ENCODE measurements at places on chromosomes 12 and 14.

DNA sequence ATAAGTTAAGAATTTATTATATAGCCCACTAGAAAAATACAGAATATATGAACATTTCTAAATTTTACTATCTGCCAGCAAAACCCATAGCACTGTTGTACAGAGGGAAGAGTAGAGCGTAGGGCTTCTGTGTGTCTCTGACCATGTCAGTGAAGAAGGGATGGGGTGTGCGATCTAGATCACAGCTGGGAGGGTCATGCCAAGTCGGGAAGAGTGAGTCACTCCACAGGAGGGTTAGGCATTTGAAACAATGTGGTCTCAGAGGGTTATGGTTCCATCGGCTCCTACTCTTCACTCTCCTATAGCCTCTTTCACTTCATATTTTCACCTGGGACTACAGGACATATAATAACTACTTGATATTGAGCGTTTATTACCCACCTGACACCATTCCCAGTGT is 185.1 kb upstream of the DDHD1 start:
- no peak overlapping the region for H3K4me3 ChIP-seq
- no peaks in the 10 kb centered on the region for H3K27me3 ChIP-seq
- no peak for DNase-seq
- no peak overlapping the region for H3K27ac ChIP-seq

DNA sequence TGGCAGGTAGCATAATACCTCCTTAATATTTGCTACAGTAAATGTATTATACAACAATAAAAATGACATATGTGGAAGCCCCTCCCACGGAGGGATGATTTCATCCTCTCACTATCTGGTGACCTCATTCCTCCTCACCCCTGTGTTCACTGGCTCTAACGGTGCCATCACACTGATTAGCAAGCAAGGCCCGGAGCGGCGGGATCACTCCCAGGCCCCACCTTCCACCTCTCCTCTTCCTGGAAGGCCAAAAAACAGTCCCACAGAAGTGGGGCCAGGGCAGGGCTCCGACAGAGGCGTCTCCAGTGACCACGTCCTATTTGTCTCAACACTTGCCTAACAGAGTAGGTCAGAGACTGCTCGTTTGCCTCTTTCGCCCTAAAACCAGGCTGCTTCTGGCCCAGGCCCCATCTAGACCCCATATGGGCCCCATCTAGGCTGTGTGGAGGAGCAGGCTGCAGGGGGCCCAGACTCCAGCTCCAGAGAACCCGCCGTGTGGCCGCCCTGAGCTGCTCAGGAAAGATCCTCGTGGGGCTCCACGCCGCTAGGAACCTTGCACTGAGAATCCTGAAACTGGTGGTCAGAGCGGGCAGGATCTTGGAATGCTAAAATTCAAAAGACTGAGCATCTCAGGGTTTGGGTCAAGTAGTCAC is 3.7 kb downstream of the SELPLG start:
- H3K36me3 ChIP-seq = peaks cover 43% of the 10 kb centered on the region
- H3K27me3 ChIP-seq = no peaks in the 10 kb centered on the region
- peak overlapping the region; percentile 81 for H3K4me3 ChIP-seq
- H3K27ac ChIP-seq = peak overlapping the region; percentile 100
- peaks cover 63% of the 10 kb centered on the region for H3K4me1 ChIP-seq

DNA sequence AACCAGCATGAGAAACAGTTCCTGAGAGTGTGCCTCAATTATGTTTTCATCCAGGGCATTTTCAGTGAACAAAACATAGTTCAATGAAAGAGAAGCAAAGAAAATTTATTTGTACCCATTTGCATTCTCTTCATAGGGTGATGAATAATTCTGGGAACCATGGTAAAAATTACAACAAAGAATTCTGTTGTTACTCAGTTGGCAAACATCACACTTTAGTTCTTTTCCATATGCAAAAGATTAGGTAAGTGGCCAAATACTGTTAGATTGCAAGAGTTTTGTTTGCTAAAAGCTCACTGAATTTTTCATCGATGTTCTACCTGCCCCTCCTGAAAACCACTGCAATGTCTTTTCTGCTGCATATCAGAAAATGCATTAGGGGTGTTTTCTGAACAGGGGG is 132.4 kb upstream of the RGS6 start:
- H3K4me3 ChIP-seq = no peak overlapping the region
- H3K27ac ChIP-seq = no peak overlapping the region
- peaks cover 20% of the 10 kb centered on the region for H3K27me3 ChIP-seq
- H3K36me3 ChIP-seq = no peaks in the 10 kb centered on the region

- no peak overlapping the region for H3K27ac ChIP-seq
- peaks cover 35% of the 10 kb centered on the region for H3K36me3 ChIP-seq
- DNase-seq = no peak
- no peaks in the 10 kb centered on the region for H3K4me1 ChIP-seq
These were observed 20.1 kb downstream of the TM7SF3 start for GRCh38 chr12:26994109-26994508.

- no peaks in the 10 kb centered on the region for H3K36me3 ChIP-seq
- H3K4me1 ChIP-seq = peaks cover 2% of the 10 kb centered on the region
- no peak overlapping the region for H3K27ac ChIP-seq
- peak; percentile 69 for DNase-seq
- no peaks in the 10 kb centered on the region for H3K27me3 ChIP-seq
These were observed 397.1 kb downstream of the MDGA2 start for GRCh38 chr14:47278233-47278842.

DNA sequence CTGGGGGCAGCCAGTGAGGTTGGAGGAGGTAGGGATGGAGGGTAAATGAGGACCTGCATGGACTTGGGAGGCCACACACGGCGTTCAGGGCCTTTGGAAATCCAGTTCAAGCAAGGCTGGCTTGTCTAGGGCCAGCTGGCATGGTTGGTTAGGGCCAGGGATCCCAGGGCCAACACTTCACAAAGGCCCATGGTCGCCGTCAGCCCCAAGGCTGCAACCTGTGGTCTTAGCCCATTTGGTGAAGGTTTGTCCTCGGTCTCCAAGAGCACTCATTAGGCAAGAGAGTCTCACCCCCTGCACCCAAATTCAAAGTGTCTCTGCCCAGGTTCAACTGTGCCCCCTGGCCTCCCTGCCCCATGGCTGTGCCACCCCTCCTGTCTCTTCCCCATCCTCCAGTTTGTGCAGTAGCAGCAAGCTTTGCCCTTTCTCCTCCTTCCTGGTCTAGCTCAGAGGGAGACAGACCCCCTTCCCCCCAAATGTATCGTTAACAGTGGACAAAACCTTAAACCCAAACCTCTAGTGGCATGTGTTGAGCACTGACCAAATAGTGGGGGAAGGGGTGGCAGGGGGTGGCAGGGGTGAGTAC is 94.1 kb downstream of the NINJ2 start:
- H3K4me1 ChIP-seq = peaks cover 67% of the 10 kb centered on the region
- DNase-seq = no peak
- peak overlapping the region; percentile 74 for H3K4me3 ChIP-seq
- H3K27ac ChIP-seq = peak overlapping the region; percentile 85
- no peaks in the 10 kb centered on the region for H3K36me3 ChIP-seq
- no peaks in the 10 kb centered on the region for H3K27me3 ChIP-seq

GRCh38 chr12:84730561-84731162 is 181.9 kb downstream of the SLC6A15 start:
- no peak for DNase-seq
- no peaks in the 10 kb centered on the region for H3K4me1 ChIP-seq
- H3K4me3 ChIP-seq = no peak overlapping the region
- no peaks in the 10 kb centered on the region for H3K27me3 ChIP-seq

GRCh38 chr12:22130671-22131070 is 84.7 kb downstream of the CMAS start:
- no peak overlapping the region for H3K27ac ChIP-seq
- no peak for DNase-seq
- H3K4me1 ChIP-seq = peaks cover 7% of the 10 kb centered on the region
- no peaks in the 10 kb centered on the region for H3K27me3 ChIP-seq
- no peak overlapping the region for H3K4me3 ChIP-seq

- no peaks in the 10 kb centered on the region for H3K27me3 ChIP-seq
- H3K4me3 ChIP-seq = no peak overlapping the region
- H3K4me1 ChIP-seq = peaks cover 34% of the 10 kb centered on the region
- H3K36me3 ChIP-seq = peaks cover 26% of the 10 kb centered on the region
- H3K27ac ChIP-seq = no peak overlapping the region
These were observed 134.1 kb upstream of the PLEKHG7 start for GRCh38 chr12:92568691-92569090.

DNA sequence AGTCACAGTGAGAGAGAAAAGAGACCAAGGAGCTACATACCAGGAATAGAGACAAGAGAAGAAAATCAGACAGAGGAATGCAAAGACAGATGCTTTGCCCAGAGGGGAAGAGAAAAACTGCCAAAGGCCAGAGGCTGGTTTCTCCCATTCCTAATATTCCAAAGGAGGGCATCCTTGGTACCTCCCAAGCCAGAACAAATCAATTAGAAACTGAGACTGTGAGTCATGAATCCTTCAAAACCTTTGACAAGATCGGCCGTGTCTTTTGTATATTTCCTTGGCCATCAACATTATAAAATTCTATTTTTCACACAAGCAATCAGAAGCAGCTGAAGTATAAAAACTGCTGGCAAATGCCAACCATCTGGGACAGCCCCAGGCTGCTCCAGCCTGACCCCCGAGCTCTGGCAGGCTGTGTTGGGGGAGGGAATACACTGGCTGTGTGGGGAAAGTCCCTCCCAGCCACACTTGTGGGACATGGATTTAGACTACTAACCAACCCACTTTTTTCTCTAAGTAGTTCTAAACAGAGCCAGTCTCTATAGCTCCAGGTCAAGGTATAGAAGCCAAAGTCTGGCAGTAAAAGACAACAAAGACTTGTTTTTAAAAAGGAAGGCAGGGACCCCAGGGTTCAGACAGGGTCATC is 13.7 kb downstream of the POMT2 start:
- peaks cover 24% of the 10 kb centered on the region for H3K4me1 ChIP-seq
- peaks cover 3% of the 10 kb centered on the region for H3K36me3 ChIP-seq
- no peak overlapping the region for H3K27ac ChIP-seq

All from activated CD4-positive, alpha-beta T cell treated with anti-CD3 and anti-CD28 coated beads for 36 hours (primary cell).